ENCODE measurements at places on chromosomes 7 and 10.
A peak's percentile ranks its signal among the peaks of the same experiment; 100 is the strongest.

GRCh38 chr10:70462349-70462984 is 16.1 kb upstream of the PALD1 start:
- no peak for DNase-seq

DNA sequence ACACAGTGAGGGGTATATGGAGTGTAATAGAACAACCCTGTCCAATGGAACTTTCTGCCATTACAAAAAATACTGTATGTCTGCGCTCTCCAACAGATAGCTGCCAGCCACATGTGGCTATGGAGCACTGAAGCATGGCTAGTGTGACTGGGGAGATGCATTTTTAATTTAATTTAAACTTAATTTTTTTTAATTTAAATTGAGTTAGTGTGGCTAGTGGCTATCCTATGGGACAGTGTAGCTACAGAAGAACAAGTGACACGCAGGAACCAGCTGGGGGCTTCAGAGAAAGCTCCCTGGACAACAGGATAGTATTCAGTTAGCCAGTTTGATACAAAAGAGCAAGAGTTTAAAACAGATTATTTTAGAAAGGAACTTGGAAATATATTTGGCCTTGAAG is 408.0 kb downstream of the THSD7A start:
- DNase-seq, result no peak

GRCh38 chr7:131265227-131265626 is 62.4 kb upstream of the MKLN1 start:
- DNase-seq, result no peak

DNA sequence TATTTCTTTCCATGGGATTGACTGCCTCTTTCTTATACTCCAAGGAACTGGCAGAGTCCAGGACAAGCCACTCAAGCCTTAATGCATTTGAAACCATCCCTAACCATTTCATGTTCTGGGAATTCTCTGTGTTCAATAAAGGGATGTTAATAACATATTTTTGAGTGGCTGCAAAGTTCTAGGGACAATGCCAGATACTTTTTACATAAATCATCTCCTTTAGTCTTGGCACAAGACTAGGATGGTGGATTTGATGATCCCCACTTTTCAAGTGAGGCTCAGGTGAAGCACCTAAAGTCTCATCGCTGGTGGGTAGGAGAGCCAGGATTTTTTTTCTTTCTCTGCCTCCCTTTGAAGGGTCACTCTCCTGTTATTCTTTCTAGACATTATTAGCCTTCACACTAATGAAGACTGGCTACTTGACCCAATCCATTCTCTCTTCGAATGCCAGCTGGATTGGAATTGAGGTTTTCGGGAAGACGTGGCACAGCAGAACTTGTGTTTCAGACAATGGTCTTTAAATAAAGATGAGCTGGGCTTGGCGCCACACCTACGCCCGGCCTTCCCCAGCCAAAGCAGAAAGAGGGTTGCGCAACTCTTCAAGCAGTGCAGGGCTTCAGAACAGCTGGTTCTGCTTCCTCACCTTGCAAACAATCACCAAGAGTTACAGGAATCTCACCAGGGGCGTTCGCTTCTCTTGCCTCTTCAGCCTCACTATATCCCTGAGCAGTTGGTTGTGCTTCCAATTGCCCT is 73.8 kb upstream of the BMPER start:
- peak; percentile 34 for DNase-seq

GRCh38 chr7:75624134-75624832 is 114.5 kb downstream of the HIP1 start:
- no peak for DNase-seq

DNA sequence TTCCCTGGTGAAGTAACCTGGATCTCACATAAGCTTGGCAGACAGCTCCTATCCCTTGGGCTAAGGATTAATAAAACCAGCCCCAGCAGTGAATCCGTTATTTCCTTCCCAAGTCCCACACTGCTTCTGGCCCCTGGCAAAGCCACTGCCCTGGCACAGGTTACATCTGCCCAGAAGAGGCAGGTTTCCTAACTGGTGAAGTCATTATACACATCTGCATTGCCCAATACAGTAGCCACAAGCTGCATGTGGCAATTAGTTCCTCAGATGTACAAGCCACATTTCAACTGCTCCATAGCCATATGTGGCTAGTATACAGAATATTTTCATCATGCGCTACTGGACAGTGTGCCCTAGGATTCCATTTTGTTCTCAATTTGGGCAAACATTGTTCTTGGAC is 273.0 kb downstream of the GRM8 start:
- no peak for DNase-seq

DNA sequence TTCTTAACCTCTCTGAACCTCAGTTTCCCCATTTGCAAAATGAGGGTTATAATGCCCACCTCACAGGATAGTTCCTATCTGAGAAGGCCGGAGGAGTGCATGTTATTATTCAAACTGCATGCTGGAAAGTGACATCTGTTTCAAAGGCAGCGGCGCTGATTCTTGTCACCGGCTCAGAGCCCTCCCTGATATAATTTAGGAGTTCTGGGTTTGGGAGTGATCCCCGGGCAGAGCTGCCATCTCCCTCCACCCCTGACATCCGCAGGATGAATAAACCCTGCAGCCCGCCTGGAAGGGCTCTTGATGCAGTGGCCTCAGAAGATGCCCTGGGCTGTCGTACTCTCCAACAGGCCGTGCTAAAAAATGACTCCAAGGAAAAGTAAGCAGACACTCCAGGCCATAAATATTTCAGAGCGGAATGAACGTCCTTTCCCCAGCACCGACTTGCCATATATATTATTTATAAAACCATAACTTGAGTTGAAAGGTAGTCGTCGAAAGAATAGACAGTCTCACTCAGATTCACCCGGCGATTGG is 47.0 kb upstream of the MYL10 start:
- DNase-seq, result no peak

DNA sequence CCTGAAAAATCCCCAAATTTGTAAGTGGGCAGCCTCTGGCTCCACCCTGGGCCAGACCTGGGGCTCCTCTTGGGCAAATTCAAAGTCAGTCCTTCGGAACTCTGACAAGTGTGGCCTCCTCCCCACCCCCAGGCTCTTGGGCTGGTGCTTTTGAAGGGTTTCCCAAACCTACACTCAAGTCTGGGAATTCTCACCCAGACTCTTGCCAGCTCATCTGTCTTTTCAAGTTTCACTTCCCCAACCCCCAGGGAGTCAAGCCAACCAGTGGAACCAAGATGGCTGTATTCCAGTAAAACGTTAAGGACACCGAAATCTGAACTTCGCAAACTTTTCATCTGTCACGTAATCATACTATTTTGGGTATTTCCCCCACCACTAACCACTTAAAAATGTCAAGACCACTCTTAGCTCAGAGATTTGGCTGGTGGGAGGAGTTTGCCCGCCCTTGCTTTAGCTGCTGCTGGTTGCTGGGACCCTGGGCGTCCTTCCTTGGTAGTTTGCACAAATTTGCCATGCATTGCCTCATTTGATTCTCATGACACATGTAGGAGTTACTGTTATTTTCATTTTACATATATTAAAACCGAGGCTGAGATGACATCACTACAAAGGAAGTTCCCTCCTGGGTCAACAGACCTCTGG is 1.7 kb upstream of the MYO1G start:
- DNase-seq, result no peak

- no peak for DNase-seq
Observed at GRCh38 chr7:111174510-111174909, 83.6 kb downstream of the LRRN3 start.

- DNase-seq, result no peak
Observed at GRCh38 chr10:101216207-101217043, 12.8 kb downstream of the LBX1 start.

DNA sequence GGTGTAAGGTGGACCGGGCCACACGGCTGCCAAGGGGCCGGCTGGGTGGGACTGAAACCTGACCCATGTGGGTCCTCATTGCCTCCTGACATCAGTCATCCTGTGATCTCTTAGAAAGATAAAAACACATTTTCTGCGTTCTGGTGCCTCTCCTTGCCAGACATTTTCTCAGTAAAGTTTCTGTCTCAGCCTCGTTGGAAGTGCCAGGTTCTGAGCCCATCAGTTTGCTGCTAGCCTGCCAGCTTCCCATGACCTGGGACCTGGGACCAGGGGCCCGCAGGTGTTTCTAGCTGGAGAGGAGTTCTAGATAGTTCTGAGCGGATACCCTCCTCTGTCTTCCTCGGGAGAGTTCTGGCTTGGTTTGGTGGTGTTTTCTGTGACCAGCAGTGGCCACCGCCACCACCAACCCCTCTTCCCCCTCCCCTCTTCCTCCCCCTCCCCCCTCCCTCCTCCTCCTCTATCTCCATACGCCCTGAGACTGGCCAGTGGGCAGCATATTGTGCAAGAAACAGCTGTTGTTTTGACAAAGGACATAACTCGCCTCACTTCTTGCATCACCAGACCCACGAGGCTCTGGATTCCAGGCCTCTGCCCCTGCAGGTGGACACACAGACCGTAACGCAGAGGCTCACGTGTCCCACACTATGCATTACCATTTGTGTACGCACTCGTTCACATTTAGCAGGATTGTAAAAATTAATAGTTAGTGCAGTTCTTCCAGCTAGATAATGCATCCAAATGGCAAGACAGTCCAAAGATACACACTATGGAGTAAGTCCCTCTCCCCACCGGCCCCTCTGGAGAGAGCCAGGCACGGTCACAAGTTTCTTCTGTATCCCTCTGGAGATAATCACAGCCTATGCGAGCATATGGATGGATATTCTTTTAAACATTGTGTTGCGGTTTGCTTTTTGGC is 94.6 kb downstream of the CUX1 start:
- DNase-seq, result peak; percentile 51

DNA sequence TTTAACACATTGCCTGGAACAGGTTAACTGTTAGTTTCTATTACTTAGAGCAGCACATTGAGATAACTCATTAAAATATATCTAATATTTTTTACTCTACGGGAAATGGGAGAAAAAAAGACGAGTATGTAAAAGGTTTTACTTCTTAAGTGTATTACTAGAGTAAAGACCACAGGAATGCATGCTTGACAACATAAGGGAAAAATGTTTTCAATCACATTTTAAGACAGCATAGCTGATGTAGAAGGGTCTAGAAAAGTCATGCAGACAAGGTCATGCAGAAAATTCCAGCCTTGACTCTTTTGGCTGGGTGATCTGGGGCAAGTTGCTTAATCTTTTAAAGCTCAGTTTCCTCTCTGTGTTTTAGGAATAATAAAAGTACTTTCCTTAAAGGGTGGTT is 806.2 kb downstream of the CNTNAP2 start:
- no peak for DNase-seq

- DNase-seq, result no peak
Observed at GRCh38 chr10:78041170-78042057, 7.8 kb downstream of the RPS24 start.

- no peak for DNase-seq
Observed at GRCh38 chr10:72174297-72174662, 41.5 kb upstream of the ANAPC16 start.

DNA sequence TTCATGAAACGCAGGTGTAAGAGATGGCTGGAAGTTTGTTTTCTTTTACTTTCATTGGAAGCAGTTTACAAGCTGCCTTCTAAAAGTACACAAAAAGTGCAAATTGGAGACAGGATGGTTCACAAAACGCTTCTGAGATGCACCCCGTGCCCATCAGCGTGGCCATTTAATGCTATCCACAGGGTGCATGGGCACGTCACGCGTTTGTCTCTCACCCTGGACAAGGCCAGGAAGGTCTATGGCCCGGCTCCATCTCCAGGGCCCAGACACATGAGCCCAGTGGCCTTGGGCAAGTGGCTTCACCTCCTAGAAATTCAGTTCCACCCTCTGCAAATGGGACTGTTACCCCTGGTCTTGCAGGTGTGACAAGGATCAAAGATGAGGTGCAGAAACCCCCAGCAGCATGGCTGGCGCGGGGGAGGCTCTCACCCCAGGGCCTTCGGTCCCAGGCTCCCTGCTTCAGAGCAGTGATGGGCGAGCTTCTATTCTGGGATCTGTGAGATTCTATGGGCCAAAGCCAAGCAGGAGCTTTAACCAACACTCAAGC is 60.8 kb upstream of the EBF3 start:
- DNase-seq, result no peak

GRCh38 chr10:43234471-43235041 is 32.3 kb downstream of the RASGEF1A start:
- DNase-seq, result no peak

DNA sequence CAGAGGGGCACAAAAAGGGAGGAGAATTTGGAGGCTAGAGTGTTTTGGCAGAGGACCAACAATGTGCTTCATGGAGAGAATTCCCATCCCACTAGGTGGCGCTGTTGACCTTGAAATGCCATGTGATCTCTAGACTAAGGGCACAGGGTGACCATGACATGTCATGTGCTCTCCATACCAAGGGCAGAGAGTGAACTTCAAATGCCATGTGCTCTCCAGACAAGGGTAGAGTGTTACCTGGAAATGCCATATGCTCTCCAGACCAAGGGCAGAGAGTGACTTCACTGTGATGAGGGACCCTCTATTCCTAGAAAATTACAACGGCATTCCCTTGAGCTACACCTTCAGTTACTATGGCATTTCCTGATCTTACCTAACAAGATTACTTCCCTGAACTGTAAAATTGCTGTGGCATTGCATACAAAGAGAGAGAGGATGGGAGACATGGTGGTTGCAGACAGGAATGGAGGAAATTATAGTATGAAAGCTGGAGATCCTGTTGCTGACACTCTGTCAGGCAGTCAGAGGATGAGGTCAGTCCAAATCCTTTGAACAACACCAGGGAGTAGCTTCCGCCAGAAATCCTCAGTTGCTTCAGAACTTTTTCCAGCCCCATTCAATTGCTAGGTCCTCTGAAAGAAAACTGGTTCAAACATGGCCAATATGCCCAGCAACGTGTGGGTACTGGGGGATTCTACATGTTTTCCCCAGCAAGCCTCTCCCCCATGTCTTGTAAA is 60.9 kb upstream of the ACSM6 start:
- DNase-seq, result peak; percentile 74

DNA sequence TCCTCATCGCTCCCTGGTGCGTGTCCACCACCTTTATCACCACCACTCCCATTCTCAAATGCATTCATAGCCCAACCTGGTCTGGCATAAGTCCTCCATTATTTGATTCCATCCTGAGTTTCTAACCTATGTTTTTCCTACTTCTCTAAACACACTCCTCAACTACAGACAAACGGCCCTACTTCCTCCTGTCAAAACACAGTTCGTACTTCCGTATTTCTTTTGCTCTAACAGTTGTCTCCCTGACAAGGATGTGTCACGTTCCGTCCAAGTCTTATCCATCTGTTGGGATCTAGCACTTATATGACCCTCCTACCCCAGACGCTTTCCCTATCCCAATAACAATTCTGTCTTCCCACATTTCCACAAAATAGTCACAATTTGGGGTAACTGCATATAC is 46.8 kb downstream of the DOCK4 start:
- DNase-seq, result no peak

GRCh38 chr10:34884272-34884952 is 69.3 kb upstream of the PARD3 start:
- DNase-seq, result no peak

- no peak for DNase-seq
Observed at GRCh38 chr7:40720416-40720815, 585.6 kb downstream of the SUGCT start.

- DNase-seq, result no peak
Observed at GRCh38 chr10:119940487-119940886, 48.0 kb downstream of the SEC23IP start.

DNA sequence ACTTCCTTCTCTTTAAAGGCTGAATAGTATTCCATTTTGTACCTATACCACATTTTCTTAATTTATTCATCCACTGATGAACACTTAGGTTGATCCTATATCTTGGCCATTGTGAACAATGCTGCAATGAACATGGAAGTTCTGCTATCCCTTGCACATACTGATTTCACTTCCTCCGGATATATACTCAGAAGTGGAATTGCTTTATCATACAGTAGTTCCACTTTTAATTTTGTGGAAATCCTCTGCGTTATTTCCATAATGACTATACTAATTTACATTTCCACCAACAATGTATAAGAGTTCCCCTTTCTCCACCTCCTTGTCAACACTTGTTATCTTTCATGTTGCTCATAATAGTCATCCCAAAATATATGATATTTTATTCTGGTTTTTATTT is 312.6 kb downstream of the PLXDC2 start:
- DNase-seq, result no peak

Data from SHP77 (cell line).